ENCODE measurements at places on chromosomes 7 and 10.

DNA sequence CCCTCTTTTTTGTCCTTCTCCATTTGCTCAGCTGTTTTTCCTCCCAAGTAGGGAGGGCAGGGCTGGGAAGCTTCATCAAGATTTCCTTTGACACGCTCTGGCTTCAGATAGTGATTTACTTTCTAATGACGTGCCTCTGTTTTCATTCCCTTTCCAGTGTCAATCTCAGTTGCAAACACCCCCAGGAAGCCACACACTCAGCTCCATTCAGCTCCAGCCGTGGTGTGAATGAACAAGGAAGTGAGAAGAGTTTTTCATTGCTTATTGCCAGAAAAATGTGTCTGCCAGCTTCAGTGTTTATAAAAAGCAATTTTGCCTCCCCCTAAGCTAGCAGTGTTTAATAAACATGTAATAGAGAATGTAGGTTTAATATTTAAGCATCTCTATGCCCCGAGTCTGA lies 108.7 kb upstream of the DPP6 start:
- DNase-seq: no peak

DNA sequence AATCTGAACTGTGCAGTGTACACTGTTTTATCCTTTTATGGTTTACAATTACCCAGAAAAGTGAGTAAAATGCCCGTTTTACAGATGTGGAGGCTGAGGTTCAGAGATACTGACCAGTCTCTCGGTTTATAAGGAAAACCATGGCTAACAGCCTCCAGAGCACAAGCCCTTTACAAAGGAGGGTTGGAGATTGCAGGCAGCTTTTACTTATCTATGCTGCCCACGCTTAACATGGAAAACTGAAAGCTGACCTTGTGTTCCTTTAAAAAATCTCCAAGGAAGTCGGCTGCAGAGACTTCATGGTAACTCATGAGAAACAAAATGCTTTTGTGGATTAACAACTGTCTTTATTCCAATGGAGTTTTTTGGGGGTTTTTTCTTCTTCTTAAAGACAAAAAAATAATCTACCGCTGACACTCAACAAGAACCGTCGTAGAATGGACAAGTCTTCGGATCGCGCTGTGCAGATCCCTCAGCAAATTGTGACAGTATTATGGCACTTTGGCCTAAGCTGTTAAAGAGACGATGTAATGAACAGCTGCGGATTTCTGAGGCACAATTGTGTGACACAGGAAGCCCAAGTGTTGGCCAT lies 654 bp upstream of the SLF2 start:
- DNase-seq: no peak

DNA sequence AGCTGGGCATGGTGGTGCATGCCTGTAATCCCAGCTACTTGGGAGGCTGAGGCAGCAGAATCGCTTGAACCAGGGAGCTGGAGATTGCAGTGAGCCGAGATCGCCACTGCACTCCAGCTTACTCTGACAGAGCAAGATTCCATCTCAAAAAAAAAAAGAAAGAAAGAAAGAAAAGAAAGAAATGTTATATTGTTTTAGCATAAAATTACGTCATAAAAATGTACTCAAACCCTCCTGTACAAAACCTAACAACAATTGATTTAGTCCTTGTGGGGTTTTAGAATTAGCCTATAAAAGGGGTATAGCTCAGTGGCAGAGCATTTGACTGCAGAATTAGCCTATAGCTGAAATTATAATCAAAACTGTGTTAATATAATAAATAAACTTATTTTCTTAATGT lies 27.9 kb downstream of the PIK3AP1 start:
- DNase-seq: no peak

- no peak for DNase-seq
Observed at GRCh38 chr7:117907049-117907640, 33.9 kb upstream of the CTTNBP2 start.

DNA sequence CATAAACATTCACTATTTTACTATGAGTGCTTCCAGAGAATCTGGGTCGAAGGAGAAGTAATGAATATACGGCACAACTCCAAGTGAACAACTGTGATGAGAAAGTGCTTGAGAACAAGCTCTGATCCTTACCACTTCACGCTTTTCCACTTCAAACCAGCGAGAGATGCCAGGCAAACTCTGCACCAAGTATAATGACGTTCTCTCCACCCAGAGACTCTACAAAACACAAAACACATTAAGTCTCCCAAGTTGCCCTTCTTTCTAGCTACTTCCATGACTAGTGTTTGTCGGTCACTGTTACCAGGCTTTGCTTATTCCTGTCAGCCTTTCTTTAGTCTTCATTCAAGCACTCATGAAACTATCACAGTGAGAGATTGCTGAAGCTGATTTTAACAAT lies 193.1 kb upstream of the IMMP2L start:
- no peak for DNase-seq

GRCh38 chr10:20970044-20970443 lies 72.9 kb upstream of the NEBL start:
- DNase-seq: peak; percentile 9

DNA sequence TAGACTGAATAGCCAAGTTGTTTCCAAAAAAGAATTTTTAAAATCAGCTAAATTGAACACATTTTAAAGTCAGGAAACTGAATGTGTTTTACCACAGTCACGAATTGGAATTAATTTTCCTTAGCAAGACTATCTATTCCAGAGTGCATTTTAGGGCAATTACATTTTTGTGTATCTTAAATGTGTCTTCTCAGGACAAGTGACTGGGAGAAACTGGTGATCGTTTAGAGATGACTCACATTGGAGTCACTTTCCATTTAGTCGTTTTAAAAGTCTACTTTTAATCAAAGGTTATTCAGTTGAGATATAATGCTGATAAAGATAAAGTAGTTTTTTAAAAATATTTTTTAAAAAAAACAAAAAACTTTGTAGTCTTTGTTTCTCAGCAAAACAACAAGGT lies 191.7 kb upstream of the SLC26A5 start:
- DNase-seq: no peak

- no peak for DNase-seq
Observed at GRCh38 chr7:149072438-149072775, 18.1 kb downstream of the ZNF786 start.

DNA sequence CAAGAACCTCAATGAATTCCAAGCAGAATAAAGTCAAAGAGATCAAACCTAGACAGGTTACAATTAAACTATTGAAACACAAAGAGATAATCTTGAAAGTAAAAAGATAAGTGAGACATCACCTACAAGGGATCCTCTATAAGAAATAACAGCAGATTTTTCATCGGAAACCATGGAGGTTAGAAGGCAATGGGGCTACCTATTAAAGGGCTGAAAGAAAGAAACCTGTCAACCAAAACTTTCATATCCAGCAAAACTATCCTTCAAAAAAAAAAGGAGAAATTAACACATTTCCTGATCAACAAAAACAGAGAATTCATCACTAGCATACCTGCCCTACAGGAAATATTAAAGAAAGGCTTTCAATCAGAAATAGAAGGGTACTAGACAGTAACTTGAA lies 244.9 kb downstream of the ARHGAP12 start:
- no peak for DNase-seq

DNA sequence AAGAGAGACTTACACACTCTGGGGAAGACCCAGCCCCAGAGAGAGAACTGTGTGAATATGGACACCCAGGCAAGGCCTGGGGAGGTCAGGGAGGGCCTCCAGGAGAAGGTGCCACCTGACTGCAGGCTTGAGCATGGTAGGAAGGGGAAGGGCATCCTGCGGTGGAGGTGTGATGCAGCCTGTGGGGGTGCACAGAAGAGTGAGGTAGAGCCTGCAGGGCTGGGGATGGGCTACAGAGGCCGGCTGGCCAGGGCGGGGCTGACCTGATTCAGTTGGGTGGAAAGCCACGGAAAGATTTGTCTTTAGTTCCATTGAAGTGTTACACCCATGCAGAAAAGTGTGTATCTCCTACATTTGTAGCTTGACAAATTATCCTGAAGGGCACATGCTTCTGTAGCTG lies 47.6 kb downstream of the ZMIZ1 start:
- DNase-seq: no peak

GRCh38 chr7:157397731-157398691 lies 61.2 kb downstream of the DNAJB6 start:
- peak; percentile 85 for DNase-seq

- DNase-seq: no peak
Observed at GRCh38 chr10:99080275-99080945, 155.2 kb downstream of the HPSE2 start.

DNA sequence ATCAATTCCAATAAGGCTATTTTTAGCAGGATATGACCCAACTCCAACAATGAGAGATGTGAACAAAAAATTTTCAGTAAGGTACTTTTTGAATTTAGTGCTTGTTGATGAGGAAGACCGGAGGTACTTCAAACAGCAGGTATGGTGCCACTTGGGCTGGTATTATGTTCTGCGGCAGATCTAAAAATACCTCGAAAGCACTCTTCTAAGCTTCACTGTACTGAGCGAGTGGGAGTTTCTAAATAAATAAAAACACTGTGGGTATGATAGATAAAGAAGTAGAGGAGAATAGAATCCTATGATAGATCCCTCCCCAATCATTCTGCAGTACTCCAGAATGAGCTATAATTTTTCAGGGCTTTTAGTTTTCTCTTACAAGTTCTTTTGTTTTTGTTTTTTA lies 11.5 kb upstream of the SUPV3L1 start:
- no peak for DNase-seq

- no peak for DNase-seq
Observed at GRCh38 chr7:45461026-45461425, 113.1 kb upstream of the ADCY1 start.

DNA sequence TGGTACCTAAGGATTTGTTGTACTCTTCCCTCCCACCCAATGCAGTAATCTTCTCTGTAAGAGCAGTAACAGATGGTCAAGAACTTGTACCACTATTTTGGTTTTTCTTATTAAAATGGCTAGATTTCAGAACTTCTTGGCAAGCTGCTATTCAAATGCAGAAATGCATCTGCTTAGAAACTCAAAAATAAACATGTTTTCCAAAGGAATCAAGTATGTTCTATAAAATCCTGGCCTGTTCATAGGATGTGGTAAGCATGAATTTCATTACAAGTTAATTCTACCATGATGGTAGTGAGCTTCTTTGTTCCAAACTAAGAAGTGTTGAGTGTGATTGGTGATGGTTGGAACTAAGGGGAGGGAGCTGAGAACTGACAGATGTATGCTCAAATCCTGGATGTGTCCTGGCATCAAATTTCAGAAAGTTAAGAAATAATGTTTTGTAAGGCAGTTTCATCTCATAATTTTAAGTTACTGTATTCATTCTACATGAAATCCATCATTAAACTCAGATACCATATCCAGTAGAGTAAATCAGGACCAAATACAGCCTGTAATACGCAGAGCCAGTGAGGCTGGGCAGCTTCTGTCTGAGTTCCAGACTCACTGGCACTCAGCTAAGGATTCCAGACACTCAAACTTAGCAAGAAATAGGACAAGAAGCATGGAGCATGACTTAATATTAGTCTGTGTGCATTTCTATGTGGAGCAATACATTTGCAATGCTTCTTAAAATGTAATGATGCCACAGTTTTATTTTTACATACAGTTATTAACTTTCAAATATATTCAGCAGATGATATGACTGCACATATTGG lies 119.6 kb downstream of the TES start:
- DNase-seq: no peak

GRCh38 chr10:132905661-132906060 lies 36.7 kb downstream of the CFAP46 start:
- no peak for DNase-seq

DNA sequence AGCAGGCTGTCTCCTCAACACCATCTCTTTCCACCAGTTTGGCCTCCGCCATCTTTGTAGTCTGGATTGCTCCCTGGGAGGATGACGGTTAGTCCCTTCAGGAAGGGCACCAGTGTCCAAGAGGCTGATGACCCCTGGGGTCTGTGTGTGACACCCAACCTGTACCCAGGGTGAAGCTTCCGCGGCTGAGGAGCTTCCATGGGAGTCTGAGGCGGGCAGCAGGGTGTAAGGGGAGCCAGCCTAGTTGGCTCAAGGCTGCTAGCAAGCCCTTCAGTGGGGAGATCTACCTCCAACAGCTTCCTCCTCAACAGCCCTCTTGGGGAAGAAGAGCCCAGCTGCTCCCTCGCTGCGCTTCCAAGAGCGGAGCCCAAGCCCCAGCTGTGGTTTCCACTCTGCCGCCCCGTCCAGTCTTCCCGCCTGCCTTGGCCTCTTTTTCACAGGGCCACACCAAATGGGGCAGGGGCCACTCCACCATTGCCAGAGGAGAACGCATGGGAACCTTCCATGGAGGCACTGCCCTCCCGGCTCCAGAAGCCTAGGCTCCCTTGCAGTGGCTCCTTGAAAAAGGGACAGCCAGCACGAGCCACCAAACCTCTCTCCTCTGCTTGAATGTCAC lies 57.4 kb downstream of the TMEM209 start:
- DNase-seq: no peak

DNA sequence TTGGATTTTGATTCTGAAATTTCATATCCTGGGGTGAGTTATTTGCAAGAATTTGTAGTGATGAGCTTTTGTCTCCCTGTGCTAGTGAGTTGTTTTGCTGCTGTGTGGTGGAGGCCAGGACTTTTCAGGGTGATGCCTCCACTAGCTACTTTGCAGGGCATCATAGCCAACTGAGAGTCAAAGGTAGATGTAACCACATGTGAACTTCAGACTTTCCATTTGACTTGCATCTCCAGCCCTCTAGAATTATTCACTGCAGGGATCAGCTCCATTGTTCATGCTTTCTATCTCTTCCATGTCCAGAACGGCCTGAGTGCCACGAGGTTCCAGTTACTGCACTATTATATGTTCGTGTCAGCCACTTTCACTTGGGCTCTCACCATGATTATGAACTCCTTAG lies 534.3 kb downstream of the GRM8 start:
- DNase-seq: no peak
